ENCODE measurements at places on chromosomes 2 and 18. TPM values are rescaled to one million over a fixed set of nuclear protein-coding genes. Genes with fewer than 3 reads are reported as not detected.

PID1 gene
- total RNA-seq: 13.0 TPM

TANC1 gene
- total RNA-seq: 11.9 TPM

BMP10 gene
- not detected for total RNA-seq

HOXD9 gene
- total RNA-seq: not detected

CFC1B gene
- total RNA-seq: not detected

SFTPB gene
- total RNA-seq: 0.09 TPM

CNOT9 gene
- total RNA-seq: 32.9 TPM

FSIP2 gene
- 1.6 TPM for total RNA-seq

SMYD1 gene
- total RNA-seq: not detected
